Bronchial epithelial cell (primary cell): ENCODE measurements at places on chromosomes 5 and 9.

- DNase-seq: no peak
Observed at GRCh38 chr9:80644044-80644443, 1045.3 kb downstream of the TLE1 start.

DNA sequence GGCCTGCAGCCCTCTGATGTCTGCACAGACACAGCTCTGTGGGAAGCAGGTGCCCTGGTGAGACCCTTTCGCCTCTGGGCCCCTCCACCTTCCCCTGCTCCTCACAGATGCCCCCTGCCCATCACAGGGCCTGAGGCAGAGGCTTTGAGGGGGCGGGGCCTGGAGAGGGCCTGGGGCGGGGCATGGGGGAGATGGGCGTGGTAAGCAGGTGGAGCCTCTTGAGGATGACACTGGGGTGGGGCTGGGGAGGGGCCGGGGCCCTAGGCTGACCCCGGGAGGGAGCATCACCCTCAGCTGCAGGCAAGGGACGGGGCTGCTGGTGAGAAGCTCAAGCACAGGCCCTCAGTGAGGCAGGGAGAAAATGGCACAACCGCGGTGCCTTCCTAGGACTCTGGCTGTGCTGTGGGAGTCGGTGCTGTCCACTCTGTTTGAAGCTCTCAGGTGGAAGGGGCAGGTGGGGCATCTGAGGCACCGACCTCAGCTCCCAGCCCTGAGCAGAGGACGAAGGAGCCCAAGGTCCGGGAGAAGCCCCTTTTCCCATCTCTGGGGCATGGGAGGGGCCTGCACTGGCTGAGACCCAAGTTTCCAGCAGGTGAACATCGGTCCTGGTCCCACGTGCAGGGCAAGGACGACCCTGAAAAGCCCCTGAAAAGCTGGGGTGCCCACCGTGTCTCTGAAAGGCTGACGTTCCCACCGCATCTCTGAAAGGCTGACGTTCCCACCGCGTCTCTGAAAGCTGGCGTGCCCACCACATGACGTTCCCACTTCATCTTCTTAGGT is 17.5 kb upstream of the SLC9A3 start:
- DNase-seq: no peak

GRCh38 chr5:80229902-80230255 is 26.0 kb downstream of the SERINC5 start:
- DNase-seq: no peak

GRCh38 chr5:9898319-9898718 is 268.2 kb upstream of the TAS2R1 start:
- peak; percentile 59 for DNase-seq

- DNase-seq: no peak
Observed at GRCh38 chr5:4419281-4419680, 720.8 kb upstream of the ADAMTS16 start.

GRCh38 chr5:91449083-91449482 is 66.0 kb upstream of the ARRDC3 start:
- no peak for DNase-seq
